Endothelial cell (in vitro differentiated cells): ENCODE measurements at places on chromosomes 4 and X.

DNA sequence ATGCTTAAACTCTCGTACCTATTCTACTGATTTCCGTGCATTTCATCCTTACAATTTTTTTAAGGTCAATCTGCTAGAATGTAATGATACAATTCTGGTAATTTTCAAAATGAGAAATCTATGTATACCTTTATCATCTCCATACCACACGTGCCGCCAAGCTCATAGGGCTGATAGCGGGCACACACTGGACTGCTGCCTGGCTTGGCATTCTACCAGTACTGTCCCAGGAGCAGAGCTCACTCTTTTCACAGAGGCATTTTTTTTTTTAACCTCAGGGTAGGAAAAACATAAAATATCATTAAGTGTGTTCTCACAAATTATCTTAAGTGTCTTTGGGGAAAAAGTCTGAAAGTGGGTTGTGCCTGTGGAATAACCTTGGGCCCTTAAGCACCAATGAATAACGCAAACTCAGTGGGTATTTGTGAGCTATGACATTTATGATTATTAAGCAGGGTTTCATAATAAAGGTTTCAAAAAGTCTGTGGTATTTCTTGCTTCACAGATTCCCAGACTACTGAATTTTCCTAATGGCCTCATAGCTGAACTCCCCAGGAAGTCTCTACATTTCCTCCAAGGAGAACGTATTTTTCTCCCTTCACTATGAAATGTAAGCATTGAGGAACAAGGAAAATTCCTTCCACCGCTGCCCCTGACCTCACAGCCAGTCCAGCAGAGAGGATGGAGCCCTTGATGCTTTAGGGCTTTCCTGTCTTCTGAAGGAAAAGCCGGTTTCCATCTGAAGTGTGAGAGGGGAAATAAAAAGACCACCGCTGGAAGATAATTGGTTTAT lies 125.2 kb downstream of the ELOVL6 start:
- no peak for DNase-seq

DNA sequence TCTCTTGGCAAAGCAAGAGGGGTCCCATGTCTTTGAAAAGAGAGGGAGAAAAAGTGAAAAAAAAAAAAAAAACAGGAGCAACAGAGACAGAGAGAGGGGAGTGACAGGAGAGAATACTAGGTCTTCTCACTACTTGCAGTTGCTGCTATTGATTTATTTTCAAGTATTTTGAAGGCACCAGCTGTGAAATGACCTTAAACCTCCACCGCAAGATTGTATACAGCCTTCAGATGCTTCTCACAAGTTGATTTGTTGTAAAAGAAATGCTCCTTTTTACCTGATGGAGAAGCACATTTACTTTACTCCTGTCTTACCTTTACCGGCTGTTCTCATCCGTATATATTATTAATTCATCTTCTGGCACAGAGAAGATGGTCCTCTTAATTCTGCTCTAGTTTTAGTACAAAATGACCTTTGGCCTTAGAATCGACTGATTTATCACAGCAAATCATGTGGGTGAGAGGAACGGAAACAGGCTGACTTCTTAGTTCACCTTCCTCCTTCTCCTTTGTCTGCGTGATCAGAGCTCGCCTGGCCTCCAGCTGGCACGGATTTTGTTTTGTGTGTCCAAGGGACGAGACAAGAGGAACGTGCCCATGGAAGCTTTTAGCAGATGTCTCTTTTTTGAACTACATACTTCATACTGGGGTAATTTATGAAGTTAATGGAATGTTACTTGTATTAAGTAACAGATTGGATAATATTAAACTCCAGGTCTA lies 82.4 kb upstream of the PACRGL start:
- no peak for DNase-seq

GRCh38 chr4:123659730-123660129 lies 263.1 kb downstream of the SPRY1 start:
- DNase-seq = no peak

DNA sequence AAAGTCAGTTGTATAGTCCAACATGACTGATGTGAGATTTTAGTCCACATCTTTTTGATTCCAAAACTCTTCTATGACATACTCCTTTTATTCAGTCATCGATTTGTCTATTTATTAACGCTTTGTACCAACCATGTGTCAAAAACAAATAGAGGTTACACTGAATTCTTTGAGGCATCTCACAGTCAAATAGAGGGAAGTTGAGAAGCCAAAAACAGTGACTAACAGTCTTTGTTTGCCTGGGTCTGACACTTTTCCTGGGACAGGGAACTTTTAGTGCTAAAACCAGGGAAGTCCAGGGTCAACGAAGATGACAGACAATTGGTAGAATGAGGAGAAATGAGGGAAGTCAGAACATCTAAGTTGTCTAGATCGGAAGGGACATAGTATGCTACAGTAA lies 169.9 kb upstream of the HS3ST1 start:
- DNase-seq = no peak

- no peak for DNase-seq
Observed at GRCh38 chr4:73589887-73590801, 30.1 kb downstream of the RASSF6 start.

DNA sequence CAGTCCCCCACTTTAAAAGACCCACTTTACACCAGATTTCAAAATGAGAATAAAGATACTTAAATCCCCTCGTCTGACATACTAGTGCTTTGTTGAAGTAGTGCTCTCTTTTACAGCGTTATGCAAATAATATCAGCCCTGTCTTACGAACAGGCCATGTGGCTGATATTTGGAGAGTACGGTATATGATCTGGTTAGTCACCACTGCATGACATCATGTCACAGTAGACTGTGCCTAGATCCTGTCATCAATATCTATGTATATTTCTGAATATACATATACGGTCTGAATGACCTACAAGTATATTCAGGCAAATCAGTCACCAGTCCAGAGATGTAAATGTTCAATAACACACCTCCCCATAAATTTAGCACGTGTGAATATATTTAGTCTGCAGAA lies 25.4 kb upstream of the XAGE1B start:
- DNase-seq = no peak

GRCh38 chrX:80181079-80181478 lies 166.5 kb downstream of the TBX22 start:
- peak; percentile 4 for DNase-seq

DNA sequence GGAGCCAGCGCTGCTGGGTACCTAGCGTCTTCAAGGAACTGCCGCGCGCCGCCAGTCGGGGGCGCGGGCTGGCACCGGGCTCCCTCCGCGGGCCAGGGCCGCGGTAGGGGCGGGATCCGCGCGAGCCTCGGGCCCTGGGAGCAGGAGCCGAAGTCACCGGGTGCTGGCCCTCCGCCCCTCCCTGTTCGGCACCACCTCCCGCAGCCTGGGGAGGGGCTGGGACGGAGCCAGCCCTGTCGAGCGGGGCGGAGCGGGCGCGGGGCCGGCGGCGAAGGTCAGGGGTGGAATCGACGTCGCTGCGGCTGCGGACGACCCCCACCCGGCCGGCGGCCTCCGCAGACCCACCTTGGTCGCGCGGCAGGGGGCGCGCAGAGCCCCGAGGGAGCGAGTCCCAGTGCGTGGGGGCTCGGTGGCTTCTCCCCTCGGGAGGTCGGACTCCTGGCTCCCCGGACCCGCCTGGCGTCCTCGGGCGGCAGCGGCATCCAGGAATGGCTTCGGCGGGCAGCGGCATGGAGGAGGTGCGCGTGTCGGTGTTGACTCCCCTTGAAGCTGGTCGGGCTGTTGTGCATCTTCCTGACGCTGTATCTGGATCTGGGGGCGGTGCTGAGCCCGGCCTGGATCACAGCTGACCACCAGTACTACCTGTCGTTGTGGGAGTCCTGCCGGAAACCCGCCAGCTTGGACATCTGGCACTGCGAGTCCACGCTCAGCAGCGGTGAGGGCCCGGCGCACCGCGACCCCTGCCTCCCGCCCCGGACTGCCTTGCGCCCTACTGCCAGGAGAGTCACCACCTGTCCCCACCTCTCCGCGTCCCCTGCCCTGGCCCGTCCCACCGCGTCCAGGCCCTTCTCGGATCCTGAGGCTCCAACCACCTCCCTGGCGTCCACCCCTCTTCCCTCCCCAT lies 50.5 kb upstream of the FAM47C start:
- peak; percentile 43 for DNase-seq

GRCh38 chr4:2059726-2060602 lies 837 bp downstream of the NAT8L start:
- no peak for DNase-seq

DNA sequence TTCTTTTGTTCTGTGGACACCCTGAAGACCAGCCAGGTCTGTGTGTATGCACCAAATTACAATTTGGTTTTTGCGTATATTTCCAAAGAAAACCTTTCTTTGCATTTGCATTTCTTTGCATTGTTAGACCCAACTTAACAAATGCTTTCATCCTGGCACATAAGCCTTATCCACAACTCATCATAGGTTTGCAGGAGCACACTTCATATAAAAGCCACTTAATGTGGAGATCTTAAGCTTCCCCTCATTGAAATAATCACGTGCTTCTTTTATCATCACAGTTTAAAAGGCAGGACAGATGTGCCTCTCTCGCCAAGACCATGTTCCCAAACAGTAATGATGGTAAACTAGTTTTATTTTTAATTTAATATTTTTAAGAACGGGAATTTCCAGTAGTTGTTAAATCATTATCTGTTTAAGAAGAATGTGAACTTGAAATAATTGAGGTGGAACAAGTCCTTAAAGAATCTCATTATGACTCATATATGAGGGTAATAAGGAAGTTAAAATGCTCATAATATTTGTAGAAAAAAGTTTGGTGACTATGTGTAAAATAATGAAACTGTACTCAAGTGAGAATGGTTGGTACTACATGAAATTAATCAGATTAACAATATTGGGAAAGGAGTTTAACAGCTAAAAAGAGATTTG lies 65.5 kb downstream of the GLRA3 start:
- no peak for DNase-seq

GRCh38 chr4:114272226-114272625 lies 292.8 kb upstream of the ARSJ start:
- no peak for DNase-seq

- no peak for DNase-seq
Observed at GRCh38 chr4:76435528-76436319, 695 bp downstream of the SHROOM3 start.

DNA sequence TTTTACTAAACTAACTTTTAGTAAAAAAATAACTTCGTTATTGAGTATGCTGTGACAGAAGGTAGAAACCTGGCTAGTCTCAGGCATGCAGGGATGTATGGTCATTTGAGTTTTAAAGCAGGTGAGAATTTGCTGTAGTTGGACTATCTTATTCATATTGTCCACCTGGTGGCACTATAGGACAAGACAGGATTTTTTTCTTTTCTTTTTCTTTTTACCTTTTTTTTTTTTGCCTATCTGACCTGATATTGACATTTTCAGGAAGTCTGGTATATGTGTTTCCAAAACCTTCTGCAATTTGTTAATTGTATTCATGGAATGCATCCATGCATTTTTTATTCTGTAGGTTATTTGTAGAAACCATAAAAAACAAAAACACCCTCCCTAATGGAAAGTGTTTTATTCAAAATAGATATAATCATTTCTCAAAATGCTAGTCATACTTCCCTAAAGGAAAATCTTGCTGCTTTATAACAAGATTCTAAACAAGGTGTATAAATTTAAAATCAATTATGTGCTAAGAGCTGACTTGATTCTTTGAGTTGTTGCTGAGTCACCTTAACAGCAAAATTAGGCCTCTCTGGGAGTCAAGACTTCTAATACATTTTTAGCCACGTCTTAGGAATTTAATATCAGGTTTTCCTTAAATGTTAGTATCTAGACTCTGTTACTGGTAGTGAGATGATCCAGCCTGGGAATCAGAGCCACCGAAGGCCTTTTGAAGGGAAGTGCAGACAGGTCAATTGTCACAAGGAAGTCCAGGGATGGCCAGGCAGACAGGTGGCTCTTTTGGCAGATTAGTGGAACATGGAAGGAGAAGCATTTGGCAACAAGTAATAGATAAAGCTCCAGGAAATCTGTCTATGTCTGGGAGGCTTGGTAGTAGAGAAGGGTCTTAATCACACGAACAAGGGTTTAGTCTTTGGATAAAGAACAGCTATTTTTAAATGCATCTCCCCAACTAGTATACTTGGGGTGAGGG lies 201.3 kb upstream of the GNPDA2 start:
- no peak for DNase-seq

DNA sequence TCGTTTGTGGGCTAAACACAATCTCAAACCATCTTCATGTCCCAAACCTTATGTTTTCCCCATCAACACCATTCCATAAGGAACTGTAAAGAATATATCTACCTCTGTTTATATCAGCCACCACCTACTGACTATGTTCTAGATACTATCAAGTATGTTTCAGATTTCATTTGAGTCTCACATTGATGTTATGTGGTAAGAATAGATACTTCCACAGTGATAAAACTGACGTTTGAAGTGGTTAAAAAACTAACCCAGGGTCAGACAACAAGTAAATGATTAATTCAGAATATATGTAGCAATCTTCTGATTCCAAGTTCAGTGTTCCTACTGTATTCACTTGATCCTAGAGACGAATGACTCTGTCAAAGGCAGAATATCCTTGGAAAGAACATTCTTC lies 156.8 kb upstream of the RASGEF1B start:
- no peak for DNase-seq

DNA sequence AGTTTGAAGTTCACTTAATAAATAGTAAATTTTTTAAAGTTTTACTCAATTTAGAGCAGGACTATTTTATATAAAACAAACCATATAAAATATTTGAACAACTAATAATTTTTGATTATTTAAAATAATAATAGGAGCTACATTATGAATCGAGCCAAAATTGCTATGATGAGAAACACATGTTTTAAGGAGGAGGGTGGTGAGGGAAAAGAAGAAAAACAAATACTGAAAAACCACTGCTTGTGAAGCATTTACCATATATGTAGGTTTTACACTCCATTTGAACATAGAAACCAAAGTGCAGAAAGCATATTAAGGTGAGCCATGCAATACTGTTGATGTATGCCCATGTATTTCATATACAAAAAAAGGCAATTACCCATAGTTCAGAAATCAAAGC lies 448.9 kb downstream of the FSTL5 start:
- DNase-seq = no peak

GRCh38 chr4:78292856-78293255 lies 235.7 kb downstream of the FRAS1 start:
- DNase-seq = no peak

- no peak for DNase-seq
Observed at GRCh38 chrX:97310373-97310772, 426.7 kb downstream of the RPA4 start.

DNA sequence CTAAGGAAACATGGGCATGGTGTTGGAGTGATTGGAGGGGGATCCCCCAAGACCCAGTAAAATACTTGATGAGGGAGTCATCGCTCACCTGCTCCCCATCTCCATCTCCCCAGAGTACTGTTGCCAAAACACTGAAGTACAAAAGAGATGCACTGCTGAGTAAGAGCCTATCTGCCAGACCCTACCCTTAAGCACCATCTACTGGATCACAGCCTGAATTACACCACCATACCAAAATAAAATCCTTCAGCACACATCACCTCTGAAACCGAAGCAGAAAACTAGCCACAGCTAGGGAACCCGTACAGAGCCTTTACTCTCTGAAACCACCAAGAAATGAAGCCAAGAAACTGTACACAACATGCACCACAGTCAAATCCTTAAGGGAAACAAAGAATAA lies 466.3 kb upstream of the ACTRT1 start:
- peak; percentile 3 for DNase-seq

- no peak for DNase-seq
Observed at GRCh38 chrX:72280321-72280845, 3.3 kb upstream of the RPS4X start.

- no peak for DNase-seq
Observed at GRCh38 chr4:67762086-67762485, 7.9 kb upstream of the GNRHR start.
